ENCODE measurements at places on chromosomes 11 and 22. TPM values are rescaled to one million over a fixed set of nuclear protein-coding genes. Genes with fewer than 3 reads are reported as not detected.

BTG4 gene
- total RNA-seq: not detected

SELENOH gene
- total RNA-seq: 211 TPM

CARD18 gene
- not detected for total RNA-seq

SLC6A5 gene
- not detected for total RNA-seq

C11orf21 gene
- total RNA-seq: 2.3 TPM

CD3E gene
- total RNA-seq: 630 TPM

MS4A2 gene
- total RNA-seq: not detected

BBOX1 gene
- total RNA-seq: not detected

VSIG10L2 gene
- total RNA-seq: not detected

SART1 gene
- 110 TPM for total RNA-seq

MMP10 gene
- total RNA-seq: not detected

PLAAT5 gene
- total RNA-seq: not detected

SEZ6L gene
- total RNA-seq: not detected

PLAAT4 gene
- total RNA-seq: 11.8 TPM

OR8D1 gene
- not detected for total RNA-seq

RNF26 gene
- 26.1 TPM for total RNA-seq

ZNF70 gene
- total RNA-seq: 2.1 TPM

POU2AF3 gene
- total RNA-seq: 0.39 TPM

MFRP gene
- total RNA-seq: not detected

LSP1 gene
- 262 TPM for total RNA-seq

OR8G1 gene
- not detected for total RNA-seq

AQP11 gene
- 0.18 TPM for total RNA-seq

SLC15A3 gene
- 2.0 TPM for total RNA-seq

C22orf23 gene
- total RNA-seq: not detected

DMC1 gene
- total RNA-seq: 11.2 TPM

PTDSS2 gene
- 31.0 TPM for total RNA-seq

XRCC6 gene
- total RNA-seq: 368 TPM

FAT3 gene
- not detected for total RNA-seq

OTOG gene
- not detected for total RNA-seq

MIAT gene
- total RNA-seq: 37.9 TPM

GAL gene
- total RNA-seq: 0.65 TPM

CSF2RB gene
- 11.7 TPM for total RNA-seq
